ENCODE measurements at places on chromosomes 16 and 17.
A peak's percentile ranks its signal among the peaks of the same experiment; 100 is the strongest.

DNA sequence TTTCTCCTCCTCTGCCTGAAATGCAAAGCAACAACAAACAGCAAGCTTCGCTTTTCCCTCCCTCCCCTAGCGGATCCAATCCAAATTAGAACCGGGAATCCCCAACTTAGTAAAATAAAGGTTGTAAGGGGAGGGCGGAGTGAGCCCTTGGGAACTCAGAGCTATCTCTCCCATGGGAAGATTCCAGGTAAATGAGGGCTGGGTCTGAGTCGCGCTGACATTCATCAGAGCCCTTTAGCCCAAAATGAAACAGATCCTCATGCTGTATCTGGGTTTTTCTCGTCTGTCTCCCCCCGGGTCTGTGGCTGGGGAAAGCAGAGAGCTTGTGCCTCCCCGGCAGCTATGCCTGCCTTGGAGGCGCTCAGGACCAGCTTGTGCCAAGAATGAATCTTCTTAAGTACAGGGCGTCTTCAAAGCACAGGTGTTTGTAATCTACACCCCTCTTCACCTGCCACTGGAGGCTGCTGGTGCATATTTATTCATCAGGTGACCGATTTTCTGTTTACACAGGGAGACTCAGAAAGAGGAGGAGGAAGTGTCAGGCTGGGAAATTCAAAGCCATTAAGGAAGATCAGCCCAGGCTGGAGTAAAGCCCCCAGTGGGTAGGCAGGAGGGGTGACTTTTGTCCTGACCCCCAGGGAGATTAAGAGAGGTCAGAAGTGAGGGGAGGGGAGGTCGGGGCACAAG, 55.0 kb upstream of the GSE1 start:
- no peak for DNase-seq

DNA sequence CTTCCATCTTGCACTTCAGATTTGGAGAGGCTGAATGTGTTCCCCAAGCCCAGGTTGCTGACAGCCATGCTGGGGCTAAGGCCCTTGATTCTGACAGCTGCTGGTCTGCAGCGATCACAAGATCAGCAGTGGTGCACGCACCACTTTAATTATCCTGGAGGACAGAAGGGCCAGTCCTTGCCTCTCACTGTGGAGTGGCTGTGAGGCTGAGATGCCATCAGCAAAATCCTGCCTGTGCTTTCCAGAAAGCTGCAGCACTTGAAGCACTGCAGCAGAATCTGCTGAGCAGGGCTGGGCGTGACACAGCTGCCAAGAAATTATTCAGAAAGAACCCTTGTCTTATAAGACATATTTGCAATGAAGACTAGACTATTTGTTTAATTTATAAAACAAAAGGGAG, 37.1 kb downstream of the NUP93 start:
- DNase-seq: no peak

DNA sequence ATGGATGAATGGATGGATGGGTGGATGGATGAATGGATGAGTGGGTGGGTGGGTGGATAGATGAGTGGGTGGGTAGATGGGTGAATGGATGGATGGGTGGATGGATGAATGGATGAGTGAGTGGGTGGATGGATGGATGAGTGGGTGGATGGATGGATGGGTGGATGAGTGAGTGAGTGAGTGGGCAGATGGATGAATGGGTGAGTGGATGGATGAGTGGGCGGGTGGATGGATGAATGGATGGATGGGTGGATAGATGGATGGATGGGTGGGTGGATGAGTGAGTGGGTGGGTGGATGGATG, 6.4 kb upstream of the KATNB1 start:
- no peak for DNase-seq

DNA sequence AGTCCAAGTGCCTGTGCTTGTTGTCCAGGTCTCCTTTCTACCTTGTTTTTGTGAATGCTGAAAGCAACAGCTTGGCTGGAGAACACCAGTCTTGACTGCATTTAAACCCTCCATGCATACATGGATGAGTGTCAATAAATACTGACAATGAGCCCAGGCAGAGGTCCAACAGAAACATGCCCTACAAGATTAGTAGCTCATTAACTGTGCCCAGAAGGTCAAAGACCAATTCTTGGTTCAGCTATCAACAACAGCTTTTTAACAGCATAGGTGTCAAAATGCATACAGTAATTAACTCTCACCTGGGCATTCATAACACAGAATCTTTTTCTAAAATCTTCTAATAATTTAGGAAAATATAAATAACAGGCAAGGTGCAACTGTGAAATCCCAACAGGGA, 63.2 kb downstream of the N4BP1 start:
- DNase-seq: no peak

DNA sequence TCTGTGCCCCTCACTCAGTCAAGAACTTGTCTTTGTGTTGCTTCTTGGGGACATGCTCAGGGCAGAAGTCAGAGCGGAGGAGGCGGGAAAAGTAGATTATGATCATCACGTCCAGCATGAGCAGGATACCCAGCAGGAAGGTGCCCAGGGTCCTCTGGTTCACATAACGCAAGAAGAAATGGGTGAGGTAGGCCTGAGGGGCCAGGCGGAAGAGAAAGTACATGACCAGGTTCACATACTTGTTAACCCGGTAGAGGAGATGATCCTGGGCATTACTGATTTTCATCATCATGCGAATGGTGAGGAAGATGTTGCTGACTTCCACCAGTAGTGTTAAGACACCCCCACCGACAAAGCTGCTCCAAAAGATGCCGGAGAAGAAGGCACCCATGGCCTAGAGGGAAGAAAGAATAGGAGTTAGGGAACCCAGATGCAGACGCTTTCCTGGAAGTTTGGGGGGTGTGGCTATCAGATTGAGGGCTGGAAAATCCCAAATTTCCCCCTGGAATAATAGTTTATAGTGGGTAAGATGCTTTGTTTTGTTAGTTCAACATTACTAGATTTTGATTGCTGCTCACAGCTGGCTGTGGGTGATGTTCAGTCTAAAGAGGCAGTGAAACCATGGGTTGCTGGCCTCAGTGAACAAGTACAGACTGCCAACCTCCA, 1.4 kb downstream of the TLCD1 start:
- no peak for DNase-seq

DNA sequence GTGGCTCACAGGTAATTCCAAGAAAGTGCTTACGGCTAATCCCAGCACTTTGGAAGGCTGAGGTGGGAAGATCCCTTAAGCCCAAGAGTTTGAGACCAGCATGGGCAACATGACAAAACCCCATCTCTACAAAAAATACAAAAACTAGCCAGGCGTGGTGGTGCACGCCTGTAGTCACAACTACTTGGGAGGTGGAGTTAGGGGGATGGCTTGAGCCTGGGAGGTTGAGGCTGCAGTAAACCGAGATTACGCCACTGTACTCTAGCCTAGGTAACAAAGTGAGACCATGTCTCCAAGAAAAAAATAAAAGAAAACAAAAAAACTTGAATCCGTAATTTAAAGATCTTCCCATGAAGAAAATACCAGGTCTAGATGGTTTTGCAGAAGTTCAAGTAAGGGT, 5.0 kb downstream of the ICAM2 start:
- DNase-seq: no peak

DNA sequence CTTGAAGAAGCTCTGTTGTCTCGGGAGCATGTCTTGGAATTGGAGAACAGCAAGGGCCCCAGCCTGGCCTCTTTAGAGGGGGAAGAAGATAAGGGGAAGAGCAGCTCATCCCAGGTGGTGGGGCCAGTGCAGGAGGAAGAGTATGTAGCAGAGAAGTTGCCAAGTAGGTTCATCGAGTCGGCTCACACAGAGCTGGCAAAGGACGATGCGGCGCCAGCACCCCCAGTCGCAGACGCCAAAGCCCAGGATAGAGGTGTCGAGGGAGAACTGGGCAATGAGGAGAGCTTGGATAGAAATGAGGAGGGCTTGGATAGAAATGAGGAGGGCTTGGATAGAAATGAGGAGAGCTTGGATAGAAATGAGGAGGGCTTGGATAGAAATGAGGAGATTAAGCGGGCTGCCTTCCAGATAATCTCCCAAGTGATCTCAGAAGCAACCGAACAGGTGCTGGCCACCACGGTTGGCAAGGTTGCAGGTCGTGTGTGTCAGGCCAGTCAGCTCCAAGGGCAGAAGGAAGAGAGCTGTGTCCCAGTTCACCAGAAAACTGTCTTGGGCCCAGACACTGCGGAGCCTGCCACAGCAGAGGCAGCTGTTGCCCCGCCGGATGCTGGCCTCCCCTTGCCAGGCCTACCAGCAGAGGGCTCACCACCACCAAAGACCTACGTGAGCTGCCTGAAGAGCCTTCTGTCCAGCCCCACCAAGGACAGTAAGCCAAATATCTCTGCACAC, 21.2 kb downstream of the AKAP1 start:
- no peak for DNase-seq

DNA sequence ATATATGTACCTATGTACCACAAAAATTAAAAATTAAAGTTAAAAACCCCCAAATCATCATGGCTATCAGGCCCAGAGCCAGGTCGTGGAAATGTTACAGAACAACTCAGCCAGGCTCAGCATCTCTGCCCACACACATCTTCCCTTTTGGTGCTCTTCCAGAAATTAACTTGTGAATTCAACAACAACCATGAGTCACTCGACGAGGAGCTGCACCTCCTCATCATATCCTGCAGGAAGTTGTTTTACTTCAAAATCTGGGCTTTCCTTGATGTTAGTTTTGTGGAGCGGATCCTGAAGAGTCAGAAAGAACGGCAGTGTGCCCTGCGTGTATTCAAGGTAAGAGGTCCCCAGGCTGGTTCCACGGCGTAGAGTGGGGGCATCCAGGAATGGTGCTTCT, 10.6 kb downstream of the FBXO39 start:
- DNase-seq: no peak

- peak; percentile 25 for DNase-seq
Observed at GRCh38 chr17:28749516-28750177, 5.8 kb downstream of the TRAF4 start.

GRCh38 chr17:65182233-65182632, 45.1 kb downstream of the RGS9 start:
- DNase-seq: no peak

DNA sequence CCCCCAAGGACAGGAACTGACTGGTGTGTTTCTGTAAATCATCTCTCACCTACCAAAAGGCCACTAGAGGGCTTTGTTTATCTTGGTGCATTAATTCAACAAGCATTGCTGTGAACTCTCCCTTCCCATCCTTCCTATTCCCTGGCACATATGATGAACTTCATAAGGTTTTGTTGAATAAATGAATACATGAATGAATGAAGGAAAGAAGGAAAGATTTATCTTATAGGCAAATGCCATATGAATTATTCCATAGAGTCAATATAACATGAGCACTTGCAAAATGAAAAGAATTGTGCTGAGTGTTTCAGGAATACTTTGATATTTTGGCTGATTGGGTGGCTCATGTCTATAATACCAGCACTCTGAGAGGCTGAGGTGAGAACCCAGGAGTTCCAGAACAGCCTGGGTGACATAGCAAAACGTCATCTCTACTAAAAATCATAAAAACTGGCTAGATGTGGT, 4.3 kb downstream of the SPDYE4 start:
- no peak for DNase-seq

GRCh38 chr16:30972872-30973271, 12.1 kb upstream of the HSD3B7 start:
- no peak for DNase-seq

GRCh38 chr17:35243561-35244340, 879 bp downstream of the SLFN5 start:
- peak; percentile 61 for DNase-seq

DNA sequence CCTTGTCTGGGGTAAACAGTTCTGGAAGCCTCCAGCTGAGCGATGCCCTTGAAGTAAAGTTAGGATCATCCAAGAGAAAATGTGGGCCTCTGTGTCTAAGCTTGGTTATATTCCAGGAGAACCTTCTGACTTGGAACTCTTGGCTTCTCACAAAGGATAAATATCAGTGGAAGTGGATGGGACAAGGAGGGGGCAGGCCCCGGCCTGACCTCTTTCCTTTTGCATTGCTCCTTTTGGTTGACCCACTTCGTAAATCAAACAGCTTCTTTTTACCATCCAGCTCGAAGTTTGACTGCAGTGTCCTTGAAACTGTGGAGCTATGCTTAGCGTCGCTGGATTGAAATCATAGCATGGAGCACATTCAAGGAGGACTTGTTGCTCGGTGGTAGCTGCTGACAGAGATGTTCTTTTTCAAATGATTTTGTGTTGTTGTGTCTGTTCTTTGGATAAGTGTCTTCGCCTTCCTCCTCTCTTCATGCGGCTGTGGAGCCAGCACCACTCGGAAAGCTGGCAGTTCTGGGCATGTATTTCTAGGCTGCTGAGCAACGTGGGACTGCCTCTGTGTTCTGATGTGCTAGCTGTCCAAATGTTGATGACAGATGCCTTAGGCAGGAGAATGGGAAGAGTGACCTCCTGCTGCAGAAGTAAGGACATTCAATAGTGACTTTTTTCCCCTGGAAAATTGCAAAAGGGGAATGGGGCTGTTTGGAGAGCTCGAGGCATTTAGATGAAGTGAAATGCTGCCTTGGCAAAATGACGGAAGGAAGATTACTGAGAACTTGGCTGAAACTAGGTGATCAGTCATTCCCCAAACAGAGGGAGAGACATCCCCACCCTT, 4.5 kb downstream of the MINK1 start:
- DNase-seq: no peak

DNA sequence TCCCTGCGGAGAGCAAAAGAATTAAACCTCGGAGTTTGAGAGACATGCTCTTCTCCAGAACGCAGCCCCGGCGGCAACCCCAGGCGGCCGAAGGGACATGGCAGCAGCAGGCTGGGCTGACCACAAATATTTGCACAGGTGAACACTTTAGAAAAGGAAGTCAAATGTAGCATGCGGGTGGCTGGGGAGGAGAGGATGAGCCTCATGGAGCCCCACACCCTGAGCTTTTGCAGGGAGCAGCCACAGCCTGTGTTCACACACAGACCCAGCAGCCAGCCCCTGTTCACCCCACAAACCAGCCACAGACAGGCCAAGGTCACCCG, 17.8 kb downstream of the HS3ST6 start:
- DNase-seq: no peak

GRCh38 chr16:13545271-13545670, 374.7 kb upstream of the ERCC4 start:
- no peak for DNase-seq

DNA sequence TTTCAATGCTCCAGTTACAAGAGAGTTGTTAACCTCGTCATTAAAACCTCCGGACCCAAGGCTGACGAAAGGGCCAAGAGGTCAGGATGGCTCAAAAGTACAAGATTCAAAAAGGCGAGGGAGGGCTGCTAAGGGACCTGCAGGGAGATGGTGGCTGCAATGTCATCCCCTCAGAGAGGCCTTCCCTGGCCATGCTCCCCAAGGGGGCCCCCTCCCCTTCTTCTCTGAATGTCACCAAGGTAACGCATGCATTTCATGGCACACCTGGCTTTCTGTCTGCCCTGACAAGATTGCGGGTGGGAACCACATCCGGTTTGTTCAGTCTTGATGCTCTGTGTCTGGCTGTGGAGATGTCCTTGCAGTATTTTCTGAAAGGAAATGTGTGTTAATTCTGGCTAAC, 89.9 kb downstream of the C16orf78 start:
- no peak for DNase-seq
